GM13976 (cell line): ENCODE measurements at places on chromosomes 7 and 10.

DNA sequence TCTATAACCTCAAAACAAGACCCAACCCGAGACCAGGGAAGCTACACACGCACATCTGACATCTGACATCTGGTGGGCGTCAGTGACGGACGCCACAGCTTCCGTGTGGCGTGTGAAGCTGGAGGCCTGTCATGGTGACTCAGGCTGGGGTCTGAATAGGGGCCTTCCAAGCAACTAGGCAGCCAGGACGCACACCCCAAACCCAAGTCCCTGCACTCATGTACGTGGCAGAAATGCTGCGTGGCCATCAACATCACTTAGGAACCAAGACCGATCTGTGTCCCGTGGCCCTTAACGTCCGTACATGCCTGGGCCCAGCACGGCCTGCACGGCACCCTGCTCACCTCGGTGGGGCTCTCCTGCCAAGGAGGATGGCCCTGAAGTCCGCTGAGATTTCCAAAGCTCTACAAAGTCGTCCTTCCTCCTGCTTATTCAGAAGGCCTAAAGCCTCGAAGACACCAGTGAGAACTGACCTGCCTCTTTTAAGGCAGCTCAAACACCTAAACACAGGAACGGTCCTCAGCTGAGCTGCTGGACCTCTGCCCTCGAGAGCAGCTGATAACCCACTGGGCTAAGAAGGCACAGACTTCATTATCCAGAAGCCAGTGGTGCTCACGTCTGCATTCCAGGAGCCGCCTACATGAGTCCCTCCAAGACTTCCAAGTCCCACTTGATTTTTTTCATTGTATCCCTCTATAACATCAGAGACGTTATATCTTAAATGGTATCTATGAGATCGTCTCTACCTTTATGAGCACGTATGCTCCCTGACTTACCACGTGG lies 82.5 kb downstream of the DIP2C start:
- no peak for DNase-seq

- no peak for DNase-seq
Measured at GRCh38 chr7:102811942-102812678, 63.3 kb downstream of the FAM185A start.

DNA sequence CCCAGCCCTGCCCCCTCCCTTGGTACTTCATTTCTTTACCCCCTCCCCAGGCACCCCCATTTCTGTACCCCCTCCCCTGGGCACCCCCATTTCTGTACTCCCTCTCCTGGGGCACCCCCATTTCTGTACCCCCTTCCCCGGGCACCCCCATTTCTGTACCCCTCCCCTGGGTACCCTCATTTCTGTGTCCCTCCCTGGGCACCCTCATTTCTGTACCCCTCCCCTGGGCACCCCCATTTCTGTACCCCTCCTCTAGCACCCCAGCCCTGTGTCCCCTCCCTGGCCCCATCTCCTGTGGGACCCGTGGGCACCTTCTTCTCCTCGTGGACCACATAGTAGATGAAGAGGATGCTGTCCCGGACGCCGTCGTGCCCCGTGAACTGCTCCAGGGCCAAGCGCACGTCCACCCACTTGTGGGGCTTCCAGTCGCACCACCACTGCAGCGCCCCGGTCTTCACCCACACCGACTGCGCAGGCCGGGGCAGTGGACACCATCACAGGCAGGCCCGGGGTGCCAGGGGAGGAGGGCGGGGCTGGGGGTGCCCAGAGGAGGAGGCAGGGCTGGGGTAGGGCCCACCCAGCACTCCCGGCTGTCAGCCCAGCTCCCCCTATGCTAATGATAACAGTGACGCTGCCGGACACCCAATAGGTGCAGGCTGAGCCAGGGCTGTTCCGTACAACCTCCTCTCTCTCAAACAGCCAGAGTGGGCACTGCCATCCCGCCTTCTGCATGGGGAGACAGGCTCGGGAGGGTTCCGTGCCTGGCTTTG lies 20.4 kb downstream of the TECPR1 start:
- DNase-seq: no peak

GRCh38 chr7:21867226-21867625 lies 78.5 kb downstream of the CDCA7L start:
- no peak for DNase-seq

- no peak for DNase-seq
Measured at GRCh38 chr10:25300073-25300472, 125.3 kb downstream of the GPR158 start.
